ENCODE measurements at places on chromosomes 1 and 21.
A peak's percentile ranks its signal among the peaks of the same experiment; 100 is the strongest.

GRCh38 chr1:227549892-227550291, 13.5 kb upstream of the ZNF678 start:
- no peak for DNase-seq

- DNase-seq, result no peak
These were observed 166.6 kb upstream of the GORAB start for GRCh38 chr1:170365331-170365730.

DNA sequence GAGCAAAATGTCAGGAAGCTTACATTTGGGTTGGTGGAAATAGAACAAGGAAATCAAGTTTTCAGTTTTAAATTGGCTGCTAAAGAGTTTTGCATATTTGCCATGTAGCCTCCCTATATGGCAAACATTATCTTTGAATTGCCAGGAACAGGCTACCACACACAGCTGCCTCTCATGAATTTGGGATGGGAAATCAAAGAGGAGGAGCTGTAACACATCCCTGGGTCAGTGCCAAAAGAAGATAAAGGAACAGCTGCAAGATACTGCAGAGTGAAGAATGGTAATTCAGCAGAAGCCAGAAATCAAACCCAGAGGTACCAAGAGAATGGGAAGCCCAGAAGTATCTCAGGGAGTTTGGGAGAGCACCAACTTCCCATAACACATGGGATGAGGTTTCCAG, 18.6 kb upstream of the RASAL2 start:
- no peak for DNase-seq

- no peak for DNase-seq
These were observed 22.4 kb downstream of the PROX1 start for GRCh38 chr1:214010197-214010573.

GRCh38 chr21:45225741-45226327, 61.9 kb downstream of the POFUT2 start:
- DNase-seq, result no peak

GRCh38 chr21:15826147-15826780, 96.5 kb downstream of the USP25 start:
- DNase-seq, result no peak

DNA sequence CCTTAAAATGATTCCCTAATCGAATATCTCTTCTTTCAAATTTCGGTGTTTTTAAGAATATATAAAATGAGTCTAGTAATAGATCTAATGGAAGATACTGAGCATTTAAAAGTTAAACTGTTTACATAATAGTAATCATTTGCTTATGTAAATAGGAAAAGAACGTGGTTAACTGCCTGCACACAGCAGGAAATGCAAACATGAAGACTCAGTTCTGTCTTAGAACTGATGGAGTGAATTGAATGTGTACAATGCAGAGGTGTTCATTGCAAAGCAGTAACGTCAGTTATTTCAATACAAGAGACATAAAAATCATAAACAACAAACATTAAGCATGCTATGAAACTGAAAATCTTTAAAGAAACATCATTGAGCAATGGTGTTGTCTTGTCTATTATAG, 359.4 kb upstream of the ADAMTS5 start:
- DNase-seq, result no peak

- no peak for DNase-seq
These were observed 20.4 kb upstream of the POU2F1 start for GRCh38 chr1:167200272-167200671.

- no peak for DNase-seq
These were observed 1170.2 kb upstream of the PRMT6 start for GRCh38 chr1:105886309-105886708.

DNA sequence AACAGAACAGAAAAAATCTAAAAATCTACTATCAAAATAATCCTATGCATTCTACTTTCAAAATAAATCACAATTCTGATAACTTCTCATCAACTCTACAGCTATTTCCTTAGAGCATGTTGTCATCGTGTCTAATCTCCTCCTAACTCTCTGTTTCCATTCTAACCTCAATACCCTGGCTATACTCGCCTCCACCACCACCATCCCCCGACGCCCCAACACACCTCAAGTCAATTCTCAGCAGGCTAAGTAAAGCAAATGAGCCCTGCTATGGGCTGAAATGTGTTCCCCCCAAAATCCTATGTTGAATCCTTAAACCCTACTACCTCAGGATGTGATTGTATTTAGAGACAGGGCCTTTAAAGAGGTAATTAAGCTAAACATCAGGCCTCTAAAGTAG, 34.6 kb downstream of the NRDC start:
- no peak for DNase-seq

GRCh38 chr1:91897016-91897415, 11.1 kb upstream of the TGFBR3 start:
- DNase-seq, result no peak

DNA sequence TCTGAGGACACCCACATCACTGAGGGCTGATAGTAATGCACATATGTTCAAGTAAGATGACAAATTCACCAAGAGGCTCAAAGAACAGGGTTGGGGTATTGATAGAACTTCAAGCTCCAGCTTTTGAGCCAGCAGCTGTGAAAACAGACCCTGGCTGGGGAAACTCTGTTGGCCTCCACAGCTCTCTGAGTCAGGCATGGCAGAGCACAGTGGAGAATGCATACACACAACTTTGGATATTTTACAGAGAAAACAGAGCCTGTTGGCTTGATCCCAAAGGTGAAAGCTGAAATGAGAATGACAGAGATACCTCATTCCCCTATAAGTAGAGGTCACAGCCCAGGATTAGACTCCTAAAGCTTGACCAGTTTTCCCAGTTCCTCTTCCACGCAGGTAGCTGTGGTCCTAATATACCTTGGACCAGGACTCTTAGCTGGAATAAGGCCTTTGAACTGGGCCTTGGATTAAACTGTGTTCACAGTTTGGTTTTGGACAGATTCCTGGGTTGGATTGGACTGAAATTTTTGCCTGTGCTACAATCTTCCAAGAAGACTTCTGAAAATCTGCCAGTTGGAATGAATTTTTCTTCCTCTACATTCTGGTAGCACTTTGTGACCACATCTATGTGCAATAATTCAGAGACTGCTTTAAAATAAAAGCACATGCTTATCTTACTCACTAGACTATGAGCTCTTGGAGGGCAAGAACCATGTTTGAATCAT, 101.6 kb upstream of the HMGB4 start:
- no peak for DNase-seq

GRCh38 chr21:20591284-20591683, 406.9 kb upstream of the NCAM2 start:
- DNase-seq, result no peak

- no peak for DNase-seq
These were observed 225.2 kb upstream of the TNR start for GRCh38 chr1:175968486-175969172.

GRCh38 chr1:111480674-111481073, 6.9 kb downstream of the C1orf162 start:
- no peak for DNase-seq

- no peak for DNase-seq
These were observed 21.2 kb upstream of the ADAR start for GRCh38 chr1:154629061-154629674.

GRCh38 chr1:241308011-241308410, 49.0 kb downstream of the RGS7 start:
- DNase-seq, result no peak

DNA sequence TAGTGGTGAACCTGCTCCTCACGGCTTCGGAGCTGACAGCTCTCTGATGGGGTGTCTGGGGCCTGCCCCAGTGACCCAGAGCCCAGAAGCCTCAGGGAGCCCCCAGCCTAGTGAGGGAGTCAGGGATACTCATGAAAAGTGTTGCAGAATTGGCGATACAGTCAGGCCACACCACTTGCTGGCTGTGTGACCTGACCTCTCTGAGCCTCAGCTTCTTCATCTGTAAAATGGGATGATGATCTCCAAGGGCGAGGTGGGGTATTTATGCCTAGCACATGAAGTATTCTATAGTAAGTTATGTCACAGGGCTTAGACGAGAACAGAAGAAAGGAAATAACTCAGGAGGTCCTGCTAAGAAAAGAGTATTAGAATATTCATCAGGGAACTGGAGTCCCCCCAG, 1.6 kb downstream of the TMEM51 start:
- no peak for DNase-seq

DNA sequence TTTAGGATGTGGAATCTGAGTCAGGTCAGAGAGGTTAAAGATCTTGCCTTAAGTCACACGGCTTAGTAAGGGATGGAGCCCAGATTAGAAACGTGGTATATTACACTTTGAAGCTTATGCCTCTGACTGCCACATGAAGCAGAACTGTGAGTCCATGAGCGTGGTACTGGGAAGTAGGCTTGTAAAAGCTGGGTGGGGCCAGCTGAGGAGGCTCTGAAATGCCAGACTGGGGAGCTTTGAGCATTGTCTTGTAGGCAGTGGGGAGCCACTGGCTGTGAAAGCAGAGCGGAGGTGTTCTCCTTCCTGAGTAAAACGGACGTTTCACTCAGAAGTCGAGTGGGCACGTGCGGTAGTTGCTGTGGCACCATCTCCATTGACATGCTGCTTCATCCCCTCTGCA, 72.6 kb upstream of the USP24 start:
- no peak for DNase-seq

DNA sequence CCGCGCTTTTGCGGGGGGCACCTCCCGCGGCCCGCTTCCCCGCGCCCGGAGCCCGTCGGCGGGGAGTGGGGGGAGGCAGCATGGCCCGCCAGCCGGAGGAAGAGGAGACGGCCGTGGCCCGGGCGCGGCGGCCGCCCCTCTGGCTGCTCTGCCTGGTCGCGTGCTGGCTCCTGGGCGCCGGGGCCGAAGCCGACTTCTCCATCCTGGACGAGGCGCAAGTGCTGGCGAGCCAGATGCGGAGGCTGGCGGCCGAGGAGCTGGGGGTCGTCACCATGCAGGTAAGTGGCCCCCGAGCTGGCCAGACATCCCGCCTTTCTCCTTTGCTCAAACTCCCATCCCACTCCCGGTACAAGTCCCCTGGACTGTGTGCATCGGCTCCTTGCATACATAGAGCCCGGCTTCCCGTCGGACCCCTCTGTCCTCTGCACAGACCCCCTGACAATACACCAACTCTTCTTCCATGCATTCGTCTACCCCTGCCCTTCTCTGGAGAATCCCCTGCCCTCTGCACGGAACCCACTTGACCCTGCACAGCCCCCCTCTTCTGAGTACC, 812 bp downstream of the CACHD1 start:
- peak; percentile 22 for DNase-seq

DNA sequence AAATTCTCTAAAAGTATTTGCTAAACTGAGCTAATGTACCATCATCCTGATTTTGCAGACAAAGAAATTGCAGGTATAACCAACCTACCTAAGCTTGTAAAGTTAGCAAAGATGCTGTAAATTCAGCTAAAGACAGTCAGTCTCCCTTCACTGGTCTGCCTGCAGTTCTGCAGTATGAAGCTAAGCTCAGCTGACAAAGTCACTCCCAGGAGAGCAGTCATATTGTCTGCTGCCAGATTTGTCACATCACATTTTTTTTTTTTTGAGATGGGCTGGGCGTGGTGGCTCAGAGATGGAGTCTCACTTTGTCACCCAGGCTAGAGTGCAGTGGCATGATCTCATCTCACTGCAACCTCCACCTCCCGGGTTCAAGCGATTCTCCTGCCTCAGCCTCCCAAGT, 8.9 kb upstream of the CMPK1 start:
- DNase-seq, result no peak

DNA sequence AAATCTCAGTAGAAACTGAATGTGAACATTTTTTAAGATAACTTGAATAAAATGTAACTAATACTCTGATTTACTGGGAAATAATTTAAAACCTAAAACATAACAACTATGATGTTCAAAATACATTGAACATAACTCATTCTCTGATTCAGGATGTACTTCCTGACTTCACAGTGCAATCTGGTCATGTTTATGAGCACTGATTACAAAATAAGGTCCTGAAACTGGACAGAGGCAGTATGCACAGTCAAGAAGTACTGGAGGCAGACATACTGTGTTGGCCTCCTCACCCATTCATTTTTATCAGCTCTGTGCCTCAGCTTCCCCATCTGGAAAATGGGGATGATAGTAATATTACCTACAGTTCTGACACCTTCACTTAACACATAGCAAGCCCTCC, 651.3 kb downstream of the PTPRC start:
- DNase-seq, result no peak
